ENCODE measurements at places on chromosomes 13 and 19.

GRCh38 chr19:39913682-39914333 lies 20.6 kb downstream of the FCGBP start:
- DNase-seq, result no peak
- no peaks in the 10 kb centered on the region for H3K36me3 ChIP-seq
- no peak overlapping the region for H3K27ac ChIP-seq
- H3K4me1 ChIP-seq, result no peaks in the 10 kb centered on the region
- H3K4me3 ChIP-seq, result no peak overlapping the region
- no peaks in the 10 kb centered on the region for H3K27me3 ChIP-seq

DNA sequence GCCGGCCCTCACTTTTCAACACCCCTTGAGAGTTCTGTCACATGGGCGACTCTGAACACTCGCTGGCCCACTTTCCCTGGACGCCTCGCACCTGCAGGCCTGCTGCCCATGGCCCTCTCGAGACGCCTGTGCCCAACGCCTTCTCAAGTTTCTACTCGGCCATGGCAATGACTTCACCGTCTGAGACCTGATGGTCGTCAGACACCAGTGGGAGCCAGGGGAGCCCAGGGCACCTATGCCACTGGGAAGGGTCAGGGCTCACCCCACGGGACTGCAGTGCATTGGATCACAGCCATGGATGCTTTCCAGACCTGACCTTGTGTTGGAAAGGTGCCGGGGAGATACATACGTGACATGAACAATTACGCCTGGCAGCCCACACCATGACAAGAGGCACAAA lies 60.1 kb downstream of the KLF2 start:
- peaks cover 18% of the 10 kb centered on the region for H3K36me3 ChIP-seq
- peaks cover 57% of the 10 kb centered on the region for H3K4me1 ChIP-seq
- no peaks in the 10 kb centered on the region for H3K27me3 ChIP-seq
- H3K4me3 ChIP-seq, result no peak overlapping the region
- no peak overlapping the region for H3K27ac ChIP-seq
- DNase-seq, result no peak

DNA sequence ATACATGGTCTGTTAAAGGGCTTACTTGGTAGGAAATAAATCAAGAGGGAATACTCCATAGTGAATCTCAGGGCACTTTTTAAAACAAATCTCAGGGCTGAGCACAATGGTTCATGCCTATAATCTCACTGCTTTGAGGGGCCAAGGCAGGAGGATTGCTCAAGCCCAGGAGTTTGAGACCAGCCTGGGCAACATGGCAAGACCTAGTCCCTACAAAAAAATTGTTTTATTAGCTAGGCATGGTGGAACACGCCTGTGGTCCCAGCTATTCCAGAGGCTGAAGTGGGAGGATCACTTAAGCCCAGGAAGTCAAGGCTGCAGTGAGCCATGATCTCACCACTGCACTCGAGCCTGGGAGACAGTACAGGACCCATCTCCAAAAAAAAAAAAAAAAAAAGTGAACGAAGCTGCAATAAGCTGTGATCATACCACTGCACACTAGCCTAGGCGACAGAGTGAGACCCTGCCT lies 25.2 kb downstream of the ABCC4 start:
- H3K27ac ChIP-seq, result no peak overlapping the region
- no peak overlapping the region for H3K4me3 ChIP-seq
- H3K36me3 ChIP-seq, result no peaks in the 10 kb centered on the region
- no peaks in the 10 kb centered on the region for H3K27me3 ChIP-seq
- H3K4me1 ChIP-seq, result no peaks in the 10 kb centered on the region
- DNase-seq, result no peak

GRCh38 chr13:37349916-37350315 lies 244.5 kb upstream of the CSNK1A1L start:
- DNase-seq, result no peak
- H3K4me1 ChIP-seq, result no peaks in the 10 kb centered on the region
- H3K36me3 ChIP-seq, result no peaks in the 10 kb centered on the region

DNA sequence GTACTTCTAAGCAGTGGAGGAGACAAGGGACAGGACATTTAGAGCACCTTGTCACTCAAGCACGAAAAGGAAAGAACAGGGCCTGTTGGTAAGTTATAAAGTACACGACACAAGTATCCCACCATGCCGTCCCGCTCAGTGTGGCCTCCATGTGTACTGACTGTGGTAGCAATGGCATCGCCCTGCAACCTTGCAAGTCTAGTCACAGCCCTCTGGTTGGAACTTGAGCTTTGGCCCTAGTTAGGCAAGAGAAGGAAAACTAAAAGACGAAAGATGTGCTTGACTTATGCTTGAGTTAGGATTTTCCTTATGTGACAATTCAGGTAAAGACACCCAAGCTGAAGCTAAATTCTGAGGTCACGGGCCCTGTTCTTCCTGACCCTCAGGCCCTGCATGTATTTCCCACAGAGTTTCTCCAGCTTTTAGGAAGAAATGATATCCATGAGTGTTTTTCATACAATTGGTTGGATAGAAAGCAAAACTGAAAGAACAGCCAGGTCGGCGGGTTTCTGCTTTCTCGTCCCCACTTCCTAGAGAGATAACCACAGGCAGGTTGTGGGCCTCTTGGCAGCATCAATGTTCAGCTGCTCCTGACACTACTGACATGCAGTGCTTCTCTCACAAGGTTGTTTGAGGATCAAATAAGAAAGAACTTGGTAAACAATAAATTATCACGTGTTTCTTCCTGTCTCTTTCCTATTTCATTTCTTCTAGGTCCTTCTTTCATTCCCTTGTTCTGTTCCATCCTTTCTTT lies 216.2 kb downstream of the IRS2 start:
- H3K27ac ChIP-seq, result no peak overlapping the region
- H3K4me3 ChIP-seq, result no peak overlapping the region
- H3K4me1 ChIP-seq, result peaks cover 14% of the 10 kb centered on the region
- H3K27me3 ChIP-seq, result no peaks in the 10 kb centered on the region
- no peaks in the 10 kb centered on the region for H3K36me3 ChIP-seq

GRCh38 chr13:78102121-78102677 lies 183.6 kb upstream of the EDNRB start:
- H3K36me3 ChIP-seq, result no peaks in the 10 kb centered on the region
- H3K27me3 ChIP-seq, result no peaks in the 10 kb centered on the region
- H3K27ac ChIP-seq, result no peak overlapping the region
- no peak overlapping the region for H3K4me3 ChIP-seq

DNA sequence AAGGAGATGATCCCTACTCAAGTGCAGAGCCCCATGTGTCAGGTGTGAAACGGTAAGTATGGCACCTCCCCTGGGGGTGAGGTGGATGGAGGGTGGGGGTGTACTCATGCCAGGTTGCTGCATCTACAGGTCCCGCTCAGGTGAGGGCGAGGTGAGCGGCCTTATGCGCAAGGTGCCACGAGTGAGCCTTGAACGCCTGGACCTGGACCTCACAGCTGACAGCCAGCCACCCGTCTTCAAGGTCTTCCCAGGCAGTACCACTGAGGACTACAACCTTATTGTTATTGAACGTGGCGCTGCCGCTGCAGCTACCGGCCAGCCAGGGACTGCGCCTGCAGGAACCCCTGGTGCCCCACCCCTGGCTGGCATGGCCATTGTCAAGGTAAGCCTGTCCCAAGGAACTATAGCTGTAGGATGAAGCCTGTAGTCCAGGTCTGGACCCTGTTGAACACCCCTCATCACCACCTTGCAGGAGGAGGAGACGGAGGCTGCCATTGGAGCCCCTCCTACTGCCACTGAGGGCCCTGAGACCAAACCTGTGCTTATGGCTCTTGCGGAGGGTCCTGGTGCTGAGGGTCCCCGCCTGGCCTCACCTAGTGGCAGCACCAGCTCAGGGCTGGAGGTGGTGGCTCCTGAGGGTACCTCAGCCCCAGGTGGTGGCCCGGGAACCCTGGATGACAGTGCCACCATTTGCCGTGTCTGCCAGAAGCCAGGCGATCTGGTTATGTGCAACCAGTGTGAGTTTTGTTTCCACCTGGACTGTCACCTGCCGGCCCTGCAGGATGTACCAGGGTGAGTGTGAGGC lies 5.2 kb downstream of the TRIM28 start:
- DNase-seq, result no peak
- no peak overlapping the region for H3K4me3 ChIP-seq
- peaks cover 31% of the 10 kb centered on the region for H3K4me1 ChIP-seq
- no peaks in the 10 kb centered on the region for H3K27me3 ChIP-seq

- H3K4me1 ChIP-seq, result no peaks in the 10 kb centered on the region
- DNase-seq, result no peak
- peaks cover 16% of the 10 kb centered on the region for H3K36me3 ChIP-seq
- H3K27ac ChIP-seq, result no peak overlapping the region
- H3K4me3 ChIP-seq, result no peak overlapping the region
Observed at GRCh38 chr13:20080377-20081164, 80.3 kb downstream of the GJA3 start.

DNA sequence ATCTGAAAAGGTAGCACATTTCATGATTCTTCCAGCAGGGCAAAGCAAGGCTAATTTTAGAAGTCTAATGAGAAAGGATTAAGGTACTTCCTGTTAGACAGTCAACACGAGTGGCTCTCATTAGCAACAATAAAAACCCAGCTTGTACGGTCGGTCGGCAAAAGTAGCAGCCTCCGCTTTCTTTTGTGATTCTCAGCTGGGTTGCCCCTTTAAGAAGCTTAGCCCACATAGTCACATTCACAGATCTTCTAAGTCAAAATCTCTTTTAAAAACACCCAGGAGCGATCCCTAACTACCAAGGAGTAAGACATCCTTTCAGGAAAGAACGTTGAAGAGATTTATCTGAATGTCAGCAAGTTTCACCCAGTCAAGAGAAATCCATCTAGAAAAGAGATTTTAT lies 684.8 kb downstream of the DIAPH3 start:
- no peaks in the 10 kb centered on the region for H3K36me3 ChIP-seq

DNA sequence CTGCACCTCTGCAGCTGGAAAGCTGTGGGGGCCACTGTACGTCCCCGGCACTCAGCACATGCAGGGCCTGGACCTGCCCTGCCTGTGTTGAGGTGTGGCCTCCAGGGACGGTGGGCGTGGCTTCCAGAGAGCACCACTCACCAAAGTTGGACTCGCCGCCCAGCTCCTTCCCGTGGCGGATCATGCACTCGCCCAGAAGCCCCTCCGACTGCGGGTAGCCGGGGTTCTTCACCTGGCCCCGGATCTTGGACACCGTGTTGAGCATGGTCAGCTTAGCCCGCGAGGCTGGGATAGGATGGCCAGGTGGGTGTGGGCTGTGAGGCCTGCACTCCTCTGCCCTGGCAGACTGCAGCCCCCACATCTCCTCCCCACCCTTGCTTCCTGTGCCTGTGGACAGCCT lies 22.0 kb downstream of the MPND start:
- DNase-seq, result no peak
- no peak overlapping the region for H3K4me3 ChIP-seq
- H3K36me3 ChIP-seq, result peaks cover 5% of the 10 kb centered on the region
- H3K4me1 ChIP-seq, result peaks cover 14% of the 10 kb centered on the region

GRCh38 chr13:50589139-50589538 lies 254.4 kb downstream of the DLEU7 start:
- H3K4me1 ChIP-seq, result peaks cover 9% of the 10 kb centered on the region
- no peaks in the 10 kb centered on the region for H3K27me3 ChIP-seq
- no peaks in the 10 kb centered on the region for H3K36me3 ChIP-seq
- no peak overlapping the region for H3K27ac ChIP-seq
- no peak for DNase-seq

- no peak for DNase-seq
- H3K27me3 ChIP-seq, result no peaks in the 10 kb centered on the region
- H3K4me3 ChIP-seq, result no peak overlapping the region
- no peaks in the 10 kb centered on the region for H3K4me1 ChIP-seq
- no peak overlapping the region for H3K27ac ChIP-seq
- no peaks in the 10 kb centered on the region for H3K36me3 ChIP-seq
Observed at GRCh38 chr13:79289571-79289970, 116.5 kb downstream of the RBM26 start.

DNA sequence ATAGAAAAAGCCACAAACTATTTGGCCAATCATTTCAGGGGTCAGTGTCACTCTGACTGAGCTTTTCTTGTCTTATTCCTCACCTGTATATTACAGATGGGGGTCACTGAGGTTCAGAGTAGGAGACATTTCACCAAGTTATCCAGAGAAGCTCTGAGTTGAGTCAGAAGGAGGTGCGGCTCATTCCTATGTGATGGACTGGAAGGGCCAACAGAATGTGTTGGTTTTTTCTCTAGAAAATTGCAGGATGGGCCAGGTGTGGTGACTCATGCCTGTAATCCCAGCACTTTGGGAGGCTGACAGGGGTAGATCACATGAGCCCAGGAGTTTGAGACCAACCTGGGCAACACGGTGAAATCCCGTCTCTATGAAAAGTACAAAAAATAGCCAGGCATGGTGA lies 24.5 kb upstream of the ZNF83 start:
- no peaks in the 10 kb centered on the region for H3K27me3 ChIP-seq
- DNase-seq, result no peak
- H3K4me3 ChIP-seq, result no peak overlapping the region
- H3K4me1 ChIP-seq, result no peaks in the 10 kb centered on the region
- no peak overlapping the region for H3K27ac ChIP-seq

DNA sequence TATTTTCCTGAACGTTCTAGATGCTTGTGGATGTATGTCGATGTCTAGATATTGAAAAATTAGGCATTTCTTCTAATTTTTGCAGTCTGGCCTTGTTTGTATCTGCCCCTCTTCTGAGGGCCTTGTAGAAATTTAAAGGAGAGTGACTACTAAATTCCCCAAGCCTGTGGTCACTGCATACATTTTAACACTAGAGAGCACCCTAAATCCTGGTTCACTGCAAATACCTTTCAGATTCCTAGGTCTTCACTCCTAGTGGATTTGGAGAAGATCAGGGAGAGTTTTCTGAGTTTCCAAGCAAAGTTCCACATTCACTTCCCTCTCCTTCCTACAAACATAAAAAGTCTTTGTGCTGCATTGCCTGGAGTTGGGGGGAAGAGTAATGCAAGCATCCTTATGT lies 1272.5 kb downstream of the OLFM4 start:
- H3K27me3 ChIP-seq, result no peaks in the 10 kb centered on the region
- H3K4me3 ChIP-seq, result no peak overlapping the region
- no peak overlapping the region for H3K27ac ChIP-seq
- H3K4me1 ChIP-seq, result no peaks in the 10 kb centered on the region
- no peaks in the 10 kb centered on the region for H3K36me3 ChIP-seq
- DNase-seq, result no peak

GRCh38 chr19:4781801-4782200 lies 9.7 kb upstream of the FEM1A start:
- H3K36me3 ChIP-seq, result no peaks in the 10 kb centered on the region
- H3K27ac ChIP-seq, result no peak overlapping the region
- H3K4me1 ChIP-seq, result no peaks in the 10 kb centered on the region
- H3K27me3 ChIP-seq, result no peaks in the 10 kb centered on the region
- no peak overlapping the region for H3K4me3 ChIP-seq
- DNase-seq, result no peak

DNA sequence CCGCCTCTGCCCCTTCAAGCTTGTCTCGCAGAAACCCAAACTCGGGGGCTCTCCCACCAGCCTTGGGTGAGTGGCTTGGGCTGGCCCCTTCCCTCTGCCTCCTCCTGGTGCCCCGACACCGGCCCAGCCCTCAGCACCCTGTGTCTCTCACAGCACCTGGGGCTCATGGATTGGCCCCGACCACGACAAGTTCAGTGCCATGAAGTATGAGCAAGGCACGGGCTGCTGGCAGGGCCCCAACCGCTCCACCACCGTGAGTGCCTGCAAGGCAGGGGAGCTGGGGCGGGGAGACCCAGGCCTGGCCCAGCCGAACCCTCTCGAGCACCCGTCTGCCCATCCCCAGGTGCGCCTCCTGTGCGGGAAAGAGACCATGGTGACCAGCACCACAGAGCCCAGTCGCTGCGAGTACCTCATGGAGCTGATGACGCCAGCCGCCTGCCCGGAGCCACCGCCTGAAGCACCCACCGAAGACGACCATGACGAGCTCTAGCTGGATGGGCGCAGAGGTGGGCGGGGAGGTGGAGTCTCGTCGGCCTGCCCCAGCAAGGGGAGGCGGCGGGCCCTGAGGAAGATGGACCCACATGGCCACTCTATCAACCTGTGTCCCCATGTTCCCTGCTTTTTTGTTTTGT lies 13.6 kb downstream of the PRKCSH start:
- H3K4me3 ChIP-seq, result no peak overlapping the region
- no peak overlapping the region for H3K27ac ChIP-seq
- peaks cover 8% of the 10 kb centered on the region for H3K36me3 ChIP-seq
